ENCODE measurements at places on chromosomes 16 and 17.

GRCh38 chr16:54466233-54466632 is 179.6 kb upstream of the IRX3 start:
- no peak for DNase-seq

DNA sequence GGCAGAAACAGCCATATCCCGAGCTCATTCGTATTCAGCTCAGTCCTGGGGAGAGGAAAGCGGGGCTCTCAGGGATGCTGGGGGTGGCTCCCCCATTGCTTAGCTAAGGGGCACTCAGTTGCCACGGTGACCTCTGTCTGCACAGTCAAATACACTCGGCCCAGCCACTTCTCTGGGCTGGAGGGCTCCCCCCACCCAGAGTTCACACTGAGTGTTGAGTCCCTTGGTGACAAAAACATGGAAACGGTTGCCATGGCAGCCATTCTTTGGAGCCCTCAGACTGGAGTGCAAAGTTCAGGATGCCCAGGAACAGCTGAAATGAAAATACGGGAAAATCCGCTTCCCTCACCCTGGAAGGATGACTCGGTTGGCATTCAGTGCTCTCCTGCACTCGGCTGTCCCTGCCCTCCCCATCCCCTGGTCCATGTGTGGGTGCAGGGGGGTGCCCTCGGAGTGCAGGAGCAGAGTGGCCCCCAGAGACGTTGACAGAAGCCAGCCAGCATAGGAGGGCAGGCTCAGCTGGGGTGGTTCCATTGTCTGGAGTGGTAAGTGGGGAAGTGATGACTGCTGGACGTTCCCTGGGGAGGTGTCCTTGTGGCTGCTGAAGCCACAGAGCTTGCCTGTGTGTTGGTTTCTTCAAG is 216.5 kb downstream of the NTN1 start:
- DNase-seq = no peak

- DNase-seq = no peak
Observed at GRCh38 chr16:10870808-10871156, 6.2 kb upstream of the CIITA start.

DNA sequence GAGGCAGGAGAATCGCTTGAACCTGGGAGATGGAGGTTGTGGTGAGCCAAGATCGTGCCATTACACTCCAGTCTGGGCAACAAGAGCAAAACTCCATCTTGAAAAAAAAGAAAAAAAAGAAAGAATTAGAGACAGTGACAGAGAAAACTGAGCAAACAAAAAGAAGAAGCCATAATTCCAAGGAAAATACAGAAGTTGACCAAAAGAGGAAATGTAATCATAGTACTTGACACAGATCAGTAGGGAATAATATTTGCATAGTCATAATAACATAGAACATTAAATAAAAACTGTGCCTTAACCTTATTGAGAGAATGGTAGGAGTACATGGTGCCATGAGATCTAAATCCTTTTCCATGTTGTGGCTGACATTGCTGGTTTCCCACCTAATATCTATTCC is 14.7 kb upstream of the USP31 start:
- DNase-seq = no peak

- no peak for DNase-seq
Observed at GRCh38 chr17:62051053-62051452, 14.0 kb downstream of the MED13 start.

- DNase-seq = no peak
Observed at GRCh38 chr16:51163894-51164566, 13.0 kb upstream of the SALL1 start.

GRCh38 chr16:17469741-17470181 is 999 bp downstream of the XYLT1 start:
- no peak for DNase-seq

- DNase-seq = no peak
Observed at GRCh38 chr17:36614933-36615332, 13.6 kb downstream of the MRM1 start.

- no peak for DNase-seq
Observed at GRCh38 chr17:50531428-50532025, 1.0 kb upstream of the EPN3 start.

Measured in left lung (tissue), 14 donors.